Pulmonary artery endothelial cell (primary cell): ENCODE measurements at places on chromosomes 13 and 19. TPM values are rescaled to one million over a fixed set of nuclear protein-coding genes. Genes with fewer than 3 reads are reported as not detected.

PPP1R37 gene
- total RNA-seq = 23.2 and 25.4 TPM in 2 replicates

ARRDC5 gene
- not detected in 2 replicates for total RNA-seq

ERICH6B gene
- total RNA-seq = not detected in 2 replicates

MBD3L3 gene
- total RNA-seq = not detected in 2 replicates

PRR36 gene
- total RNA-seq = 0.07 TPM in 1 of 2 replicates, not detected in the other

OR4F17 gene
- total RNA-seq = not detected in 2 replicates

PDCD5 gene
- 147 and 155 TPM in 2 replicates for total RNA-seq

CGB1 gene
- not detected in 2 replicates for total RNA-seq

IGFL3 gene
- not detected in 2 replicates for total RNA-seq

BRCA2 gene
- 7.0 and 10.6 TPM in 2 replicates for total RNA-seq
